Frontal cortex (tissue), 4 donors: ENCODE measurements at places on chromosomes 2 and 18. TPM values are rescaled to one million over a fixed set of nuclear protein-coding genes. Genes with fewer than 3 reads are reported as not detected.

The PGAP1 gene
- total RNA-seq: 104 TPM

The REG1B gene
- total RNA-seq: not detected

The MERTK gene
- 2.4 TPM for total RNA-seq

The CCDC74B gene
- total RNA-seq: 5.7 TPM

The PTGR3 gene
- total RNA-seq: 16.7 TPM

The POTEC gene
- under 0.01 TPM for total RNA-seq

The NOSTRIN gene
- 2.9 TPM for total RNA-seq
